EH (cell line): ENCODE measurements at places on chromosomes 3 and 15.

DNA sequence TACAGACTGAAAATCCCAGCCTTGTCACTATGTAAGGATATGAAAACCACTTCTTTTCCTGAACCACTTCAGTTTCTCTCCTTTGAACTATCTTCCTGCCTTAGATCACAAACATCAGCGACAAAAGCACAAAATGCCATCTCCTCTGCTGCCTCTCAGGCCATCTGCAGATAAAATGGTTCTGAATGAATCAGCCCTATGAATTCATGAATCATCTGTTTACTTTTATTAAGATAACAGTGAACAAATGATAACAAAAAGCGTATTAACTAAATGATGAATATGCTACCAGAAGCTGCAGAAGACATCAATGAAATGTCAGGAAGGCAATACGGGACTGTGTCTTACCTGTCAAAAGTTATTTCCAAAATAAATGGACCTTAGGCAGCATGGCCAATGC lies 928.1 kb downstream of the ROBO1 start:
- peak; percentile 34 for DNase-seq

DNA sequence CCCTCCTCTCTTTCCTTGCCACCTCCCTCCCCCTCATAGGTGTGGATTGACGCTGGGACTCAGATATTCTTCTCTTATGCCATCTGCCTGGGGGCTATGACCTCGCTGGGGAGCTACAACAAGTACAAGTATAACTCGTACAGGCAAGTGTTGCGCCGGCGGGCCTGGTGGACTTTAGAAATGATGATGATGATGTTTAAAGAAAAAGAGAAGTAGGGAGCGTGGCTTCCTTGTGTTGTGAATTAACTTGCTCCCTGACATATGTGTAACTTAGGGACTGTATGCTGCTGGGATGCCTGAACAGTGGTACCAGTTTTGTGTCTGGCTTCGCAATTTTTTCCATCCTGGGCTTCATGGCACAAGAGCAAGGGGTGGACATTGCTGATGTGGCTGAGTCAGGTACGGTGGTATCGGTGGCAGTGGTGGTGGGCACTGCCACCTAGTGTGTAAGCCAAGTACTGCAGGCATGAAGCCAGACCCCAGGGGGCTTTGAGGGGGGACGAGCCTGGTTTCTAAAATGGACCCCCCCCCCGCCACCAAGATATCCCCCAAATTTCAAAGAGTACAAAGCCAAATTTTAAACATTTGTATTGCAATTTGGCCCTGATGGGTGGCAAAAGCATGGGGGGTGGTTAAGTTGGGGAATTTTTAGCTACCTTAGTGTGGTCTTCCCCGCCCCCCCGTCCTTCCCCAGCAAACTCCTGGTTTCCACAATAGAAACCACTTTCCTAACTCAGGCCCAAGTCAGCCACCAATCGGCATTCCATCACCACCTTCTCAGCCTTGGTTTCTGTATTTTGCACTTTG lies 65.6 kb downstream of the SLC6A6 start:
- DNase-seq: peak; percentile 52

DNA sequence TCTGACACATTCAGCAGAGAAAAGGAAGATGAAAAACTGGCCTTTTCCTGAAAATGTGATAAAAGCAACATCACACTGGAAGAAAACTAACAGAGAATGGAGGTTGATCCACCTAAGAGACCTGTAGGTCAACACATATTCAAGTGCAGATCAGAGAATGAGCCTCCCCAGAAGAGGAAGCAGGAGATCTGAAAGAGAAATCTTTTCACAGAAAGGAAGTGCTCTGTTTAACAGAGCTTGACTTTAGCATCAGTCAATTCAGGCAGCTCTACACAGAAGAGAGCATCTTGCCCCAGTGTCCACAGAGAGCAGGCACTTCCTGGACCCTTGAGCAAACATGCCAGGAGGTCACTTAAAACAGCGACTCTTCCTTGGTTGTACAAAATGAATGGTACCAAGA lies 655.4 kb upstream of the GBE1 start:
- no peak for DNase-seq

- no peak for DNase-seq
Measured at GRCh38 chr3:58794750-58795149, 128.2 kb upstream of the FAM3D start.

- DNase-seq: peak; percentile 2
Measured at GRCh38 chr3:59364496-59364895, 314.7 kb upstream of the CFAP20DC start.

DNA sequence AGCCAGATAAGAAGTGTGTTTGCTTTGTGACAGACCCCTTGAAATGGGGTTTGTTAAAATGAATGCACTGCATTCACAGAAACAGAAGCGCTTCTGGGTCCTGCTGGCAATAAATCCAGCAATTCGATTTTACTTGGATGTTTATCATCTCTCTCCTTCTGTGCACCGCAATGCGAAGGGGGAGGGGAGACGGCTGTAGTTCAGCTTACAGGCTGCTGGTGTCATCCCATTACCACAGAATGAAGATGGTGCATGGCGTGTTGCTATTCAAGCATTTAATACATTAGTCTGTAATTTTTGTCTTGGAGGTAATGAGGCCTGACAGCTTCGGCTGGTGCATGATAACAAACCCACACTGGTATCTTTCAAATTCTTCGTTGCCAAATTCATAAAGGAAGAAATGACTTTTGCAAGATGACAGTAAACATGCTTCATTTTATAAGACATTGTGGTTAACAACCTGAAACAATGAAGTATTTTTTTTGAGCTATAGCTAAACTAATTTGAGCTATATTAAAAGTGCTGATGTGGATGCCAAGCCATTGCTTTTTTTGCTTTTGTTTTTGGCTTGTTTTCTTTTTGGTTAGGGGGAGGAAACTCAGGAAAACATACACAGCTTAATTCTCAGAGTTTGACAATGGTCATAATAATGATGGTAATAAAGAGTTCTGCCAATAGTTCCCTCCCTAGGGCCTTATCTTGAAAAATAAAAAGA lies 418.3 kb downstream of the OTOL1 start:
- DNase-seq: peak; percentile 73

DNA sequence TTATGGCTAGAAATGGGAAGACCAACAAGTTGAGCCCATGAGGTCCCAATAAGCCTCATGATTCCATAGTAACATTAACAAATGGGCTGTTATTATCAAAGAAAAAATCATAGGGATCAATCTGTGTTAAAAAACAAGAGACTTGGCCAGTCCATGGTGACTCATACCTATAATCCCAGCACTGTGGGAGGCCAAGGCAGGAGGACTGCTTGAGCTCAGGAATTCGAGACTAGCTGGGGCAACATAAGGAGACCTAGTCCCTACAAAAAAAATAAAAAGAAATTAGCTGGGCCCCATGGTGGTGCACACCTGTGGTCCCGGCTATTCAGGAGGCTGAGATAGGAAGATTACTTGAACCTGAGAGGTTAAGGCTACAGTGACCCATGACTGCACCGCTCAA lies 124.8 kb downstream of the DMXL2 start:
- peak; percentile 4 for DNase-seq
